ENCODE measurements at places on chromosomes 16 and 17. TPM values are rescaled to one million over a fixed set of nuclear protein-coding genes. Genes with fewer than 3 reads are reported as not detected.

Gene ZG16
- polyA plus RNA-seq = not detected

Gene CHRNE
- polyA plus RNA-seq = 1.4 TPM

GRCh38 chr16:69838489-69838888 lies 76.4 kb downstream of the WWP2 start:
- DNase-seq = no peak

- no peak for DNase-seq
These were observed 23.5 kb downstream of the DNAJA2 start for GRCh38 chr16:46950009-46950408.

GRCh38 chr16:80557037-80557436 lies 16.2 kb downstream of the DYNLRB2 start:
- DNase-seq = no peak

GRCh38 chr17:11391134-11391533 lies 150.1 kb downstream of the SHISA6 start:
- DNase-seq = no peak

Gene CYB5D1
- 26.2 TPM for polyA plus RNA-seq

- DNase-seq = no peak
These were observed 66.9 kb downstream of the GP2 start for GRCh38 chr16:20260215-20261009.

DNA sequence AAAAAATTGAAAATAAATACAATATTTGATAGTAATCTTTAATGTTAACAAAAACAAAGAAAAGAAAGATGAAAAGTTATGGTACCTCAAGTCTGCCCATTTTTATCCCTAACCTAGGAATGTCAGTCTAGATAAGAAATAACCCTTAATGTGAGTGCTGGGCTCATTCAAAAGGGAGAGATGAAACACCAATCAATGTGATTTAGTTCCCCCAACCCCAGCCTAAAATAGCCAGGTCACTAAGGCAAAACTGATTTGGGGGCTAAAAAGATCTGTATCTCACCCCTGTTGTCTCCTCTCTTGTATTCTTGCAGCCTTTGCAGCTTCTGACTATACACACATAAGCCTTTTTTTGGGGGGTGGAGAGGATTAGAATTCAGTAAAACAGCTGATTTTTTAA lies 3.2 kb upstream of the IGF2BP1 start:
- DNase-seq = no peak

DNA sequence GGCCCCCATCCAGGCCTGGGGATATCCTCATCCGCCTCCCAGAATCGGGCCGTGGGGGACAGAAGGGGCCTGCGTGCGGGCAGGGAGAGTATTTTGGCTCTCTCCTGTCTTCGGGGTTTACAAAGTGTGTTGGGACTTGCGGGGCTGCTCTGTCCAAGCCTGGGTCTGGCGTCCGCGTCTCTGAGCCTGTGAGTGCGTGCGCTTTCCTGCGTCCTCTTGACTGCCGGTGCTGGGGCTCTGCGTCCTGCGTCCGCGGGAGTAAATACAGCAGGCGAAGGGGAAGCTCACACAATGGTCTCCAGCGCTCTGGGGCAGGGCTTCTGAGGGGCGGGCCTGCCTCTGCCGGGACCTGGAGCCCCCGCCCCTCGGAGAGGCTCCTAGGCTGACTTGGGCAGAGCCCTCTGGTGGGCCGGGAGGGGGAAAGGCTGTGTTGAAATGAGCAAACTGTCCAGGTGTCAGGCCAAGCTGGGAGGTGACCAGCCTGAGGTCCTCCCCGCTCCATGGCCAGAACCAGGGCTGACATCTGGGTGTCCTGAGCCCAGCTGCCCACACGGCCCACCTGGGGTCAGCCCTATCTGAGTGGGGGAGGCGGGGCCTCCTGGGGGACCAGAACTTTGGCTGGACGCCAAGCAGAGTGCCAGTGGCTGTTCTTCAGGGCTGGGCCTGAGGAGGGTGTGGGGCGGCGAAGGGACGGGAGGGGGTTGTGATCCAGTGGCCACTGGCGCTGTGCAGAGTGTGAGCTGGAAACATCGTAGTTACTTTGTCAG lies 233.6 kb downstream of the SEC14L1 start:
- DNase-seq = peak; percentile 85

Gene WNK4
- polyA plus RNA-seq = 16.8 TPM

- DNase-seq = no peak
These were observed 2.9 kb upstream of the SYT17 start for GRCh38 chr16:19165101-19165500.

DNA sequence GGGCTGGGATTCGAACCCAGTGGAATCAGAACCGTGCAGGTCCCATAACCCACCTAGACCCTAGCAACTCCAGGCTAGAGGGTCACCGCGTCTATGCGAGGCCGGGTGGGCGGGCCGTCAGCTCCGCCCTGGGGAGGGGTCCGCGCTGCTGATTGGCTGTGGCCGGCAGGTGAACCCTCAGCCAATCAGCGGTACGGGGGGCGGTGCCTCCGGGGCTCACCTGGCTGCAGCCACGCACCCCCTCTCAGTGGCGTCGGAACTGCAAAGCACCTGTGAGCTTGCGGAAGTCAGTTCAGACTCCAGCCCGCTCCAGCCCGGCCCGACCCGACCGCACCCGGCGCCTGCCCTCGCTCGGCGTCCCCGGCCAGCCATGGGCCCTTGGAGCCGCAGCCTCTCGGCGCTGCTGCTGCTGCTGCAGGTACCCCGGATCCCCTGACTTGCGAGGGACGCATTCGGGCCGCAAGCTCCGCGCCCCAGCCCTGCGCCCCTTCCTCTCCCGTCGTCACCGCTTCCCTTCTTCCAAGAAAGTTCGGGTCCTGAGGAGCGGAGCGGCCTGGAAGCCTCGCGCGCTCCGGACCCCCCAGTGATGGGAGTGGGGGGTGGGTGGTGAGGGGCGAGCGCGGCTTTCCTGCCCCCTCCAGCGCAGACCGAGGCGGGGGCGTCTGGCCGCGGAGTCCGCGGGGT lies at the start of gene CDH1:
Gene CDH1, plus strand, starts transcription at position 247 of the 684 bp plus-strand sequence. Its CDS starts 124 bp downstream, at position 371.
- no peak for DNase-seq

Gene CASKIN1
- 1.9 TPM for polyA plus RNA-seq

Gene ITGAL
- polyA plus RNA-seq = 1.9 TPM

GRCh38 chr17:74803971-74804370 lies 27.8 kb upstream of the NAT9 start:
- no peak for DNase-seq

DNA sequence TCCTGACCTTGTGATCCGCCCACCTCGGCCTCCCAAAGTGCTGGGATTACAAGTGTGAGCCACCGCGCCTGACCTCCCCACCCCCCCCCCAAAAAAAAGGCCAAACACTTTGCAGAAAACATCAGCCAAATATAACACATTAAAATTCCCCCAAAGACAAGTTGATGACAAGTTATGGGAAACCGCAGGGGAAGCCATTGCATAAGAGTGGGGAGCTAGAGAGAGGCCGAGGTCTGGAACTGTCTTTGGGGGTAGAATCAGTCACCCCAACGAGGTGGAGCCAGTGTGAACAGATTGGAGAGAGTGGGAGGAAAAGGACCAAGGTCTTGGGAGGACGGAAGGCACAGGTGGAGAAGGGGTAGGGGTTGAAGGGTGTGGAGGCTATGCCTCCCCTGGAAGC lies 2.8 kb downstream of the DRC3 start:
- no peak for DNase-seq

DNA sequence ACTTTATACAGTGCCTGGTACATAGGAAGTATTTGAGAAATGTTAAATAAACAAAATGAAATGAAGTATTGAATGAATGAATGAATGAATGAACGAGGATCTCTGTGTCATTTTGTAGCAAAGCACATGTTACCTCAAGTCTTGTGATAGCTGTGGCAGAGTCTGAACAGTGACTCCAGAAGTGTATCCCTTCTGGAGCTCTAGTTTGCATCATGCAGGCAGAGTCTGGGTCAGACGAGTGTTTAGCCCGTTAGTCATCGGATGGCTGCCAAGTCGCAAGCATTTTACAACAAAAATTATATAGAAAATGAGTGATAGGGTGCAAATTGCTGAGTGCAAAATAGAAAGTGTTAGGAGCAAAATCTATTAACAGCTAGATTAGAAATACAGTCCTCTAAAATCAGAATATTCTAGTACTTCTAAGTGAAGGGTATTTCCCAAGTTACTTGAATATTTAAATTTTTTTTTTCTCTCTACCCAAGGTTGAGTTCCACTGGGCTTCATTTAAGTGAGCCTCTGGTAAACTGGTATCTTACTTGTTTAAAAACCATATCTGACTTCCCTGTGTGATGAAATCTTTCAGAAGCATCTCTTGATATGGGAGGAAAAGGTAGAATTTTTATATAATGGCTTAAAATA lies 113.3 kb downstream of the FTO start:
- DNase-seq = no peak

GRCh38 chr16:55357241-55357640 lies 33.2 kb downstream of the IRX6 start:
- no peak for DNase-seq

DNA sequence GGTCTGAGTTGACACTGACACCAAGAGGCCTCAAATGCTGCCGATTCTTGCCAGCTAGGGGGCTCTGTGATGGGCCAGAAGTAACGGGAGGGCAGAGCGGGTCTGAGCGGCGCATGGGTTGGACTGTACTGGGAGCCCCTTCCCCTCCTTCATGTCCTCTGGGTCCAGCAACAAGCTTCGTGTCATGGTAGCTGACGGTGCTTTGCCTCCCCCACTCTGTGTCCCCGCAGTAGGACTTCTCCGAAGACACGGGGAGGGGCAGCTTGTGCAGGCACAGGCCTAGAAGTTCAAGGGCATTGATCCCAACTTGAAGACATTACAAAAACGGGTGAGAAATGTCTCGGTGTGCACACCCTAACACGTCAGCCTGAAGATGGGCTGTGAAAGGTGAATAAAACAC lies 39.8 kb upstream of the DNAH17 start:
- DNase-seq = no peak

DNA sequence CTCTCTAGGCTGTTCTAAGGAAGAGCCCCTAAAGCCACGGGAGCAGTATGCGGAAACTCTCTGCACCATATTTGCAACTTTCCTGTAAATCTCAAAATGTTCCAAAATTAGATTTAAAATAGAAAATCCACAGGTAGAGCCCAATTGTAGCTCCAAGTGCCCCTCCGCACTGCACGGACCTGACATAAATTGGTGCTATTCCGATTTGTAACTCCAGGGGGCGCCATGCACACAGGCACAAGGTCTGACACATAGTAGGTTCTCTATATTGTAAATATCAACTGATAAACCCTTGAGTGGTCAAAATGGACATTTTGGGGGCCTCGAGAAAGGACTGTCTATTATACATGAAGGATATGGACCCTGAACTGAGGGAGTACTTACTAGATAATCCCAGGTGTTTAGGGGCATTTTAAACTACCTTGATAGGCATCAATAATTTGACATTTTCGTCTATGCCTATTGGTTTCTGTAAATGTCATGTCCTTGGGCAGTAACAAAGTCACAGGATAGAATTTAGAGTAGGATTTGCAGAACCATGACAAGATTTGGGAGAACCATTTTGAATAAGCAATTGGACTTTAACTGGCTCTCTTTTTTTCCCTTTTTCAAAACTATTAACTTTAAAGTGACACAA lies 36.6 kb upstream of the TMEM132E start:
- no peak for DNase-seq

Gene CD300LG
- 1.7 TPM for polyA plus RNA-seq

Gene TEX19
- not detected for polyA plus RNA-seq

DNA sequence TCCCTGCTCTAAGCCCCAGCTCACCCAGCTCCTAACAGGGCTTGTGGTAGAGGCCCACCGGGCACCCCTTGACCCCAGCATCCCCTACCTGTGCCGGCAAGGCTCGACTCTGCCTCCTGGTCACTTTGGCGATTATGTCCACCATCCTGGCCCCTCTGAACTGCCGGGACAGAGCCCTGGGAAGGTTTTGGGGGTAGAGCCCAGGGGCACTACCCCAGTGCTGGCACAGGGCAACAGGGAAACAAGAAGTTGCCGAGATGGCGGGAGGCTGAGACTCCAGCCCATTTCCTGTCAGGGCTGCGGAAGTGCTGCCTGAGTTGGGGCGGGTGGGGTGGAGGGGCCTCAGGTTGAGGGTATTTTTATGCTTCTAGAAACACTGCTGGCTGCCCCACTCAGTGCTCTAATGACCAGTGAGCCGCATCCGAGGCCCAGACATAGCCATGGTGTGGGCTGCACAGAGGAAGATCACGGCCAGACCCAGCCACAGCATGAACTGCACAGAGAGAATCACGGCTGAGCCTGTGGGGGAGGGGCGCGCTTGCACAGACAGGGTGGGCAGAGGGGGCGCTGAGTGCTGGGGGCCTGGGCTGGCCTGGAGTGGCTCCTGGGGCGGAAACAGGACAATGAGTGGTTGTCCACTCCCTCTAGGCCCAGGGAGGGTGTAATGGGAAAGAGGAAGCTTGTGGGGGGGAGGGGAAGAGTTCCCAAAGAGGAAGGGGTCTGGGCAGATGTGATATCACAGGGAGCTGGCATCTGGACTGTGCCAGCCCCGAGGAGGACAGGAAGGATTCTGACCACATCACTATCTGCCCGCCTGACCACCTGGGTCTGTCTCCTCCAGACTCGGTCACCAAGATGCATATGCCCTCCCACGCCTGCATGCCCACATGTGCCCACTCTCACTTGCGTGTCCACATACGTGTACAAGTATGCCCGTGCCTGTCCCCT lies 22.3 kb downstream of the ARHGAP27 start:
- no peak for DNase-seq

DNA sequence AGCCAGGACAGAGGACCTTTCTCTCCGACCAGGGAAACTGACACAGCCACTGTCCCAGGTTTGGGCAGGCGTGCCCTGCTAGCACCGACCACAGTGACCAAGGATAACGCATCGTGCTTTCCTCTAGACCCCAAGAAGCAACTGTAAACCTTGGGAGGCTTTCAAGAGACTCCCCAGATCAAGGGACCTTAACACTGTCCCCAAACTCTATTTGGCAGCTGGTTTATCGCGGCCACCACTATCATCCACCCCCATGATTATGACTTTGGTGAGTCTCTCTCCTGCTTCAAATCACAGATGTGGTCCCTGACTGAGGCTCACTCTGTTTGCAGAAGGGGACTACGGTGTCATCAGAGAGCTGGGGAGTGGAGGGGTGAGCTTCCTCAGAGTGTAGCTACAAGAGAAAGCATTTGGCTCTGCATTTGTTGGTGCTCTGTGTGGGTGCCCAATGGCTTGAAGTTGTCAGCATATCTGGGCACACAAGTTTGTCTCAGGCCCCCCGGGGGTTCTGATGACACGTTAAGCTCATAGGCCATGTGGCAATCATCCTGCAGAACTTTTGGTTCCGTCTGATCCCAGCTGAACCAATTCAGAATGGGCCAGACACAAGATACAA lies 408.0 kb downstream of the SLC39A11 start:
- no peak for DNase-seq

Gene IL34
- polyA plus RNA-seq = 1.5 TPM

DNA sequence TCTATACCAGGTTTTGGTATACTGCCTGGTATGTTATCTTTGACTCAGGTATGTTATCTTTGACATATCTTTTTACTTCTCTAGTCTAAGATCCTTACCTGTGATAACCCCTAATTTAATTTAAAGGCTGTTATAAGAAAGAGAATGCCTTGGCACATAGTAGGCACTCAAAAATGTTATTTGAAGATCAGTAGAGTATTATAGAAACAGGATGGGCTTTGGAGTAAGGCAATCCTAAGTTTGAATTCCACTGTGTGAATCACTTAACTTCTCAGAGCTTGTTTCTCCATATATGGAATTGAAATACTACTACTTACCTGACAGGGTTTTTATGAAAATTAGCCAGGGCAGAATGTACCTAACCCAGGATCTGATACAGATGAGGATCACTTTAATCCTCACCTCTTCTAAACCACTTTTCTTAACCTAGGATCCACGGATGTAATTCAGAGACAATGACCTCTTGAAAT lies 1.2 kb downstream of the BRIP1 start:
- DNase-seq = no peak

Measured in renal cortex interstitium (tissue), 15 donors.